Nephron progenitor cell (in vitro differentiated cells): ENCODE measurements at places on chromosomes 6 and 20.

GRCh38 chr20:19453410-19453809 lies 241.0 kb downstream of the SLC24A3 start:
- DNase-seq: peak; percentile 17

DNA sequence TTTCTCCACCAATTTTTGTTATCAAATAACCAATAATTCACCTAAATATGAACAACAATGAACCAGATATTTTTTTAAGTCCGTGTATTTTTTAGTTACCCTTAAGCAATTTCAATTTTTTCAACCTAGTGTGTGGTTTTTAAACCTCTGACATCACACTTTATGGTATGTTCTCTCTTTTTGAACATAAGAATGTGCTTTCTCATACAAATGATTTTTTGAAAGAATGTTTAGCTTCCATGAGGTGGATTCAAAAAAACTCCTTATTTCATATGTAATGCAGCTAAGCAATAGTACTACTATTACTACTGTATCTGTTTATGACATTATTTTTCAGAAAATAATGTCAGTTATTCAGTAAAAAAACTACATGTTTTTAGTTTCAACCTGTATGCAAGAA lies 19.4 kb upstream of the MEI4 start:
- no peak for DNase-seq

DNA sequence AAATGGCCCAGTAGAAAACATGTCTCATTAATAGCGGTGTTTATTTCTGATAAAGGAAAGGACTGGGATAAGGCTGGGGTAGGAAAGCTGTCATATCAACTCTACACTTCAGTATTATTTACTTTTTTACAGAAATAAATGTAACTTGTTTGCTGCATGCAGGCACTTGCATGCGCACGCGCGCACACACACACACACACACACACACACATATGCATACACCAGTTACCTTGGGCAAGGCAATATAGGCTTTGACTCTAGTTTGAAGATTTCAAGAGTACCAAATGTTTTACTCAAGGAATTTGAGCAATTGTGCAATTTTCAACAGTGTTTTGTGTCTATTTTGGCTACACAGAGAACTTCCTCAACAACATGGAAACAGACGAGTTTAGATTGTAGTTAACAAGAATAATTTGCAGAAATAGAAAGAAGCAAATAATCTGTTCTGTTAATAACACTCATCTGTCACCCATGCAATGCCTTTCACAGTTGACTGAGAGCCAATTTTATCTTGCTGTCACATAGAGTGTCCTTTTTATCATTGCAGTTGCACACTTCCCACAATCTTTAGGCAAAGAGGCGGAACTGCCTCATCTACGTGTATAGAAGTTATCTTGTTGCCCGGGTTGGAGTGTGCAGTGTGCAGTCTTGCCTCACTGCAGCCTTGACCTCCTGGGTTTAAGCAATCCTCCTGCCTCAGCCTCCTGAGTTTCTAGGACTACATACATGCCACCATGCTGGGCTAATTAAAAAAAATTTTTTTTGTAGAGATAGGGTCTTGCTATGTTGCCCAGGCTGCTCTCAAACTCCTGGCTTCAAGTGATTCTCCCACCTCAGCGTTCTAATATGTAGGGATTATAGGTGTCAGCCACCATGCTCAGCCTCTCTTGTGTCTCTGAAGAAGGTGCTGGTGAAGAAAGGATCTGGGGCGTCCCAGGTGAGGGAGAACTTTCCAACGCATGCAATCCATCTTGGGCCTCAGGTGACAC lies 74.8 kb upstream of the SHLD1 start:
- DNase-seq: no peak

DNA sequence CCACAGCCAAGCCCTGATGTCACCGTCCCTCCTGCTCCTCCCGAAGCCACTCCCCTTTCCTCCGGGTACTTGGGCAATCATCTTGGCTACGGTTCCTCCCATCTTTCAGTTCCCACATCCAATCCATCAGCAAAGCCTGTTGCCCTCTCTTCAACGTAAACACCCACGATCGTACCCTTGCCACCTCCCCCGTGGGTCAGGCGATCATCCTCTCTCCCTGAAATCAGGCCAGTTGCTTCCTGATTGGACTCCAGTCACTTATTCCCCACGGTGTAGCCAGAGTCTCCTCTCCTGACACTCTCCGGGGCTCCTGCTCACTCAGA lies 44.5 kb downstream of the SULF2 start:
- DNase-seq: no peak

GRCh38 chr6:48775157-48775556 lies 664.2 kb upstream of the PTCHD4 start:
- no peak for DNase-seq

GRCh38 chr6:9095729-9096128 lies 660.4 kb upstream of the SLC35B3 start:
- DNase-seq: peak; percentile 51

- DNase-seq: no peak
Observed at GRCh38 chr6:96948631-96949030, 24.1 kb downstream of the KLHL32 start.

GRCh38 chr20:60200305-60200918 lies 242.2 kb downstream of the CDH26 start:
- no peak for DNase-seq

- no peak for DNase-seq
Observed at GRCh38 chr20:58810116-58810878, 40.4 kb downstream of the GNAS-AS1 start.

DNA sequence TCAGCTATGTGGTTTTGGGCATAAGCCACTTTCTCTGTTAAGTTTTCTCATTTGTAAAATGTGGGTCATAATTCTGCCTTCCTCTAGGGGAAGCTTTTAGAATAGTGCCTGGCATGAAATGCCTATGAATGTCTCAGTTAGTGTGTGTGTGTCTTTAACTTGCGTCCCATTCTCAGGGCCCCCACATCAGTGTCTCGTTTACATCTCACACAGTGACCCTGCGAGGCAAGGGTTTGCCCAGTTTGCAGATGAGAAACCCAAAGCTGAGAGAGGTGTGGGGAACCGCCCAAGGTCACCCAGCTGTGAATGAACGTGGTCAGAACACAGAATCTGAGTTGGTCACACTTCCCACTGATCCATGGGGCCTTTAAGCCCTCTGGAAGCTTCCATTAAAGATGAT lies 14.1 kb downstream of the DYNLRB1 start:
- DNase-seq: no peak

- no peak for DNase-seq
Observed at GRCh38 chr6:56803594-56803993, 151.3 kb upstream of the BEND6 start.

- no peak for DNase-seq
Observed at GRCh38 chr20:8208226-8208625, 76.2 kb downstream of the PLCB1 start.
